ENCODE measurements at places on chromosomes 4 and X.

DNA sequence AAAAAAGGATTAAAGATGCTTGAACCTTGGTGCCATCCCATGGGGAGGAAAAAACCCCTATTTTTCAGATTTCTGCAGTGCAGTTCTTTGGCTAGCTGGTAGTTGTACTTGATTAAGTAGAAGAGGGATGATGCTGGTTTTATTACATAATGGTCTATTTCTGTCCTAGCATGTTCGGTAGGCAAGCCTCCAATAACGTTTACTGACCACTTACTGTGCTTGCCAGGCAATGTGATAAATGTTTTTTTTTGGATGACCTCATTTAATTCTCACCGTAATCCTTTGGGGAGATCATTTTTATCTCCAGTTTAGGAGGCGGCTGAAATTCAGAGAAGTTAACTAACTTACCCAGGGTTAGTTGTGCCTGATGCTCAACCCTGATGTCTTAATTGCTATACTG lies 92.1 kb upstream of the RPA4 start:
- DNase-seq, result no peak

GRCh38 chr4:36944232-36944631 lies 300.3 kb upstream of the NWD2 start:
- DNase-seq, result no peak

DNA sequence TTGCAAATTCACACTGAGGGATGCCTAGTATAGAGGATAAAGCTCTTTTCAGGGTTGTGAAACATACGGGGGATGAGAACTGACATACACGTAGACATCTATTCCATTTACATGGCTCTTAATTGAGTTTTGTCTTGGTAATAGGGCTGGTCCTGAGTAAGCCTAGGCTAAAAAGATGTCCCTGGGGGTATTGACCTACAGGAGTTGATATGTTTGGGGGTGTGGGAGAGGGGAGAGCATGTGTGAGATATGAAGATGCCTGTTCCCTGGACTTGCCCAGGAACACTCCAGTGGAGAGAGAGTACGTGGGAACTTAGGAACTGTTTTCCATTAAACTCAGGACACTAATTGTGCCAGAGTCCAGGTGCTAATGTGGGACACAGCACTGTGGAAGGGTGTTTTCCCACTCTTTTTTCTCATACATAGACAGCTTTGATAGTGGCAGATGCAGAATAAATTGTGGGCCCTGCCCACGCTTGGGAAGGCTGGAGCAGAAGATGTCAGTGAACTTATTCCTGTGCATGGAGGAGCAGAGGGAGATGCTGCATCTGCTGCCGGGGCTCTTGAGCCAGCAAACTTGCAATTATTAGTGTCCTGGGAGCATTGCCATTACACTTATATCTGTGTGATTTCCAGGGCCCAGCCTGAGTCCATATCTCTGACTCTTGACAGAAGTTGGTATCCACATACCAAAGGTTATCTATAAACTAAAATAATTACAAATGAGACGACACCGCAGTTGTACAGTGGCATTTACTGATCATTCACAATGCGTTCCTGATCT lies 20.7 kb downstream of the SYNPO2 start:
- DNase-seq, result no peak

- no peak for DNase-seq
These were observed 75.2 kb downstream of the FAM53A start for GRCh38 chr4:1608821-1609500.

- DNase-seq, result no peak
These were observed 160.1 kb downstream of the COX18 start for GRCh38 chr4:72909461-72909860.

DNA sequence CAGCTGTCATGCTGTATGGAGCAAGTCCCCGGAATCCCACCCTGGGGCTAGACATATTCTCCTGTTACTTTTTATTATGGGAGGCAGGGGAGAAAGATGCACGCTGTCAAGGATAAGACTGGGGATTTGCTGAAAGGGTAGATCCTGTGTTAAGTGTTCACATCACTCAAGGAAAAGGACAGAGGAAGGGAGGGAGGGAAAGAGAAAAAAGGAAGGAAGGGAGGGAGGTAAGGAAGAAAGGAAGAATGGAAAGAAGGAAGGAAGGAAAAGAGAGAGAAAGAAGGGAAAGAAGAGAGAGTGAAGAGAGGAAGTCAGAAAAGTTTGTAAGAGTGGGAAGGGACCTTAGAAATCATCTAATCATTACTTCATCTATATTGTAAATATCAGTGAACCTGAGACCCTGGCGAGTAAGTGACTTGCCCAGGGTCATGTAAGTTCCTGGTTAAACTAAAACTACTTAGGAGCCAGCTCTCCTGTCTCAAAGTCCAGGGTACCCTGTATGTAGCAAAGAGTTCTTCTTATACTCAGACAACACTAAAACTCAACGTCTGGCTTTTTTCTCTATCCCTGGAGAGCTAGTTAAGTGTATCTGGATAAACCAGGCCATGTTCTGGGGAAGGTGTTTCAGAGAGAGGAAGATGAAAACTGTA lies 47.2 kb upstream of the MSX1 start:
- DNase-seq, result no peak

DNA sequence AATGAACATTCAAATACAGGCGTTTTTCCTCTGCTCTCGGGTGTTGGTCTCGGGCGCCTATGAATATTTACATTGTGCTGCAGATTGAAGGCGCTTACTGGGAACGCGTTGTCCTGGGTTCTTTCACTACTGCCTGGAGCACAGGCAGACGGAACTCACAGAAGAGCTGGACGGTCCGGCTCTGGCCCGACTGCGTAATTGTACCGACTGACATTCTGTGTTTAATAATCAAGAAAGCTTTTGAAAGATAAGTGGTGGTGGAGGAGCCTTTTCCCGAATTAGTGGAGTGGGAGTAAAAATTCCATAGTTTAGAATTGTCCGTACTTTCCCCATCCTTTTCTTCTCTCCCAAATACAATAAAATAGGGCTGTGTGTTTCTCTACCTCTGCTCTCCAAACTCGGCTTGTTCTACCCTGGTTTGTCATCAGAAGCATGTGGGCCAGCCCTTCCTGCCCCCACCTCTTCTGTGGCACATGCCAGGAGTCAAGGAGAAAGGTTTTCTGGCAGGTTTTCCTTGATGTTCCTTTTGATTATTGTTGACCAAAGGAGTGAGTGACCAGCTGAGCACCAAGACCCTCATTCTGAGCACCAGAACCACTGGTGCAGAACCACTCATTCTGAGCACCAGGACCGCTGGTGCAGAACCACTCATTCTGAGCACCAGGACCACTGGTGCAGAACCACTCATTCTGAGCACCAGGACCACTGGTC lies 2.3 kb downstream of the FHDC1 start:
- no peak for DNase-seq

DNA sequence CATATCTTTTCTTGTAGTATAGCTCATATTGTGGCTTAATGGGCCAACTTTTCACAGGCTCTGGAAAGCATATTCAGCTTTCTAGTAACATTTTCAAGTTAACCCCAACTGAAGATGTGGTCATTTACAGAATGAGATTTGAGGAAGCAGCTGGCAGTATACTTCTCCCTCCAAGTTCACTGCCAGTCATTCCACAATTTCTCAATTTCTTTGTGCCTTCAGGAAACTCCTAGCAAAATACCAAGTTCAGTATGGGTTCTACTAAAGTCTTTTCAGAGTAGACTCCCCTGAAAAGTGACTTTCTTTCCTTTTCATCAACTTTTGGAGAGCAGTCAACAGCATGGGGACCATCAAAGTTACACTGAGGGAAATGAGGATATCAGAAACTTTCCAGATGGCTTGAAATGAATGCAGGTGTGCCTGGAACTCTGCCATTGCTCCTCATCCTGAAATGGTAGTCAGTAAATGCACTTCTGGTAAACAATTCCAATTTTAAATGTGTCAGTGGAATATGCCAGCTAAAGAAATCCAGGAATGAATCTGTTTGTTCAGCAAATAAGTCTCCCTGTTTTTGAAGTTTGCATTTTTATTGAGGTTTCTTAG lies 81.5 kb upstream of the TEX13D start:
- no peak for DNase-seq

DNA sequence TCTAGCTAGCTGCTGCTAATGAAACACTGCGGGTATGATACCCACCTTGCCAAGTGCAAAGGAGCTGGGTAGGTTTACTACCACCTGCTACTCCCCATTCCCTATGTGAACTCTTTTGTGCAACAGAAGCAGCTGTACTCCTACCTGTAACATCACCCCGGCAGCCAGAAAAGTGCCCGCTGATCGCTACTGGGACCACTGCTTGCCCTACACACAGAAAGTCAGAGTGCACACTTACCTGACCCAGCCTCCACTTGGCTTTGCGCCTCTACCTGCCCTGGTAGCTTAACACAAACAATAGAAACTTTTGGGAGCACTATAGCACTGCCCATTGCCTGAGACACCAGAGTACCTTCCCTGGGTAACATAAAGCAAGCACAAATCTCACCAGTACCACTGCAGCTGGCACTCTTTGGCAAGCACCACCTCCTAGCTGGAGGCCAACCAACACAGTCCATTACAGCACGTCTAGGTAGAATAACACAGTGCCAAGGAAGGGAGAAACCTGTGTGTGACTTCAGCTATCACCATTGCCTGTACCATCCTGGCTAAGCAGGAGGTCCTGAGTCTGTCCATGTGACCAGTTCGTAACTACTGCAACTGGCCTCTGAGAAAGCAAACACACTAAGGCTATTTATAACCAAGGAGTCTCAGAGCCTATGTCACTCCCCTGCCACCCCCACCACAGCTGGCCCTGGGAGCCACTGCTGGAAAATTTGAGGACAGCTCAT lies 80.1 kb downstream of the CENPC start:
- DNase-seq, result no peak

DNA sequence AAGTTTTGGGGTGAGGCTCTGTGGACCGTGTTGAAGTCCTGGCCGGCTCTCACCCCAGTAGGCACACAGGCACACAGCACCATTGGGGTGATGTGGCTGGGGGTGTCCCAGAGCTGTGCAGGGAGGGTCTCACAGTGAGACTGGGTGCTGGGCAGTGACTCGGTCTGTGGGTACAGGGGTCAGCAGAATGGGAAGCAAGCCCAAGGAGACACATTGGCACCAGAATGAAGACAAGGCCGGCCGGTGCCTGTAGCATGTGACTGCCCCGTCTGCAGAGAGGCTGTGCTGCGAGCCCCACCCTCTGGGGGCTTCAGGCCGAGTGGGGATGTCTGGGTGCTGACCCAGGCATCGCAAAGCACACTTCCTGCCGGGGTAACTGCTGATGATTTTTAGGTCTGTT lies 5.2 kb downstream of the MAEA start:
- no peak for DNase-seq

GRCh38 chr4:136113921-136114320 lies 1418.4 kb downstream of the PCDH18 start:
- DNase-seq, result no peak

GRCh38 chr4:84967243-84967690 lies 777 bp upstream of the WDFY3 start:
- DNase-seq, result no peak

DNA sequence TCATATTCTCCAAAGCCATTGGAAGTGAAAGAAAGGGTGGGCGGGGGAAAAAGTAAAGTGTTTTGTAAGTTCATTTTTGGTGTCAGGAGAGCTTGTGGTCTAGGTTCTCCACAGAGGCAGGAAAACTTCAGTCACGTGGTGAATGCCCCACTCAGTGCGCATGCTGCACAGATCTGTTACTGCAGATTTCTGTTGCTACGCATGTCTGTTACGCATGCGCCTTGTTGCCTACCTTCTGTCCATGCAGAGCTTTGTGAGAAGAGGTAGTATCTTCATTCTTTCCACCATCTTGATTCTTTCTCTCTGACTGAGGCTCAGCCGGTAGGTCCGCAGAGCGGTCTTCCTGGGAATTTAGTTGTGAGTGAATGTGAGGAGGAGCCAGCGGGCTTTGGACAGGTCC lies 15.1 kb upstream of the PAGE3 start:
- no peak for DNase-seq

DNA sequence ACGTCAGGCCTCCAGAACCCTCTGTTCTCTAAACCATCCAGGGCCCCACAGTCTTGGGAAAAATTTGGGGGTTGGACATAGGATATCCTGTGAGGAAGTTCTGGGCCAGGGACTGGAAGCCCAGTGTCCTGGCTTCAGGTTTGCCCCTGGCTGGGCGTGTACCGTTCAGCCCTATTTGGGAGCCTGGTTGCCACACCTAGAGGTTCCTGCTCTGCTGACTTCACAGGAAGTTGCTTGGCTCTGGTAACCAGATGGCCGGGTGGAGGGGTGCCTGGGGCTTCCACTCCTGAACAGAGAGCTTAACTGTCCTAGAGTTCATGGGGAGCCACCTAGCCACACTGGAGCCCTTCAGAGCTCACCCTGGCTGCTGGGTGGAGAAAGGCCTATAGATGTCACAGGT lies 1.1 kb downstream of the TAFAZZIN start:
- no peak for DNase-seq

- DNase-seq, result no peak
These were observed 93.1 kb downstream of the PDLIM5 start for GRCh38 chr4:94544811-94545210.

DNA sequence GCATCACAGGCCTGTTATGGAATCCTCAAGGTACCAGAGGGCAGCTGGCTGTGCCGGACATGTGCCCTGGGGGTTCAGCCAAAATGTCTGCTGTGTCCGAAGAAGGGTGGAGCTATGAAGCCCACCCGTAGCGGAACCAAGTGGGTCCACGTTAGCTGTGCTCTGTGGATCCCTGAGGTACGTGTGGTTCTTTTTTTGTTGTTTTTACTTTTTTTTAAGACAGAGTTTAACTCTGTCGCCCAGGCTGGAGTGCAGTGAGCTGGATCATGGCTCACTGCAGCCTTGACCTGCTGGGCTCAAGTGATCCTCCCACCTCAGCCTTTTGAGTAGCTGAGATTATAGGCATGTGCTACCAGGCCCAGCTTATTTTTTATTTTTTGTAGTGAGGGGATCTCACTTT lies 46.1 kb downstream of the JADE1 start:
- no peak for DNase-seq

- DNase-seq, result no peak
These were observed 37.2 kb upstream of the PTPN13 start for GRCh38 chr4:86556791-86557415.

GRCh38 chrX:80747832-80748231 lies 61.8 kb downstream of the BRWD3 start:
- DNase-seq, result no peak

- no peak for DNase-seq
These were observed 101.2 kb upstream of the CBLL2 start for GRCh38 chrX:22171287-22172060.

DNA sequence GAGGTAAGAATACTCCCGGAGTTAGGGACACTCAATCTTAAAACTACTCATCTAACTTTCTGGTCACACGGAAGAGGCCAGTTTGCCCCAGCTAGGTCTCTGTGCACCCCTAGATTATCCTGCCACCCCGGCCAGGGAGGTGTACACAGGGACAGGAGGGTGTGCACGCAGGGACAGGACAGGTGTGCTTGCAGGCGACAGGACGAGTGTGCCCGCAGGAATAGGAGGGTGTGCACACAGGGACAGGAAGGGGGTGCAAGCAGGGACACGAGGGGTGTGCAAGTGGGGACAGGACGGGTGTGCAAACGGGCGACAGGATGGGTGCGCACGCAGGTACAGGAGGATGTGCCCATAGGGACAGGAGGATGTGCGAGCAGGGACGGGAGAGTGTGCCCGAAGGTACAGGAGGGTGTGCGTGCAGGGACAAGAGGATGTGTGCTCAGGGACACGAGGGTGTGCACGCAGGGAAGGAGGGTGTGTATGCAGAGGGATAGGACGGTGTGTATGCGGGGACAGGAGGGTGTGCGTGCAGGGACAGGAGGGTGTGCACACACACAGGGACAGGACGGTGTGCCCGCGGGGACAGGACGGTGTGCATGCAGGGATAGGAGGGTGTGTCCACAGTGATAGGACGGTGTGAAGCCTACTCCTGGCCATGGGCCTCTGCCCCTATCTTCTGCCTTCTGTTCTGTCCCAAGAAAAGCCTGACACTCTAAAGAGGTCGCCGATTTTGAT lies 4.1 kb downstream of the TMEM271 start:
- DNase-seq, result no peak
